Activated naive CD8-positive, alpha-beta T cell treated with anti-CD3 and anti-CD28 coated beads, Interleukin-2, amount 10 ng/mL, durations not matched to agents 7 days and 5 days (primary cell): ENCODE measurements at places on chromosomes 12 and 14. TPM values are rescaled to one million over a fixed set of nuclear protein-coding genes. Genes with fewer than 3 reads are reported as not detected.

- no peak for DNase-seq
These were observed 2.8 kb downstream of the FOXG1 start for GRCh38 chr14:28769276-28769880.

- DNase-seq = no peak
These were observed 10.2 kb upstream of the MEG3 start for GRCh38 chr14:100815478-100816285.

DNA sequence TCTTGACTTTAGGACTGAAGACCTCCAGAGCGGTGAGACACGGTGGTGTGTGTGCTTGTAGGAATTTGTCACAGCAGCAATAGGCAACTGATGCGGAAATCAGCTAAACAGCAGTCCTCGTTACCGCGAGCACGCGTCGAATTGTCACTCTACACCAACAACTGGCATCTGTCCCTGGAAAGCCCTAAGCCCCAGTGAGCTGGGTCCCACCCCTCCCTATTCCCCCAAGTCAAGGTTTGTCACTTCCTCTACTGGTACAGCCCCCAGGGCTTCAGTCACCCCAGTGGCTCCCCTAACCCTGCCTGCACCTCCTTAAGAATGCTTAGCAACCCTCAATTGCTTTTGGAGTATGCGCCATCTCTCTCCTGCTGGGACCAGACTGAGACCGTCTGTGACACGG is 173.6 kb downstream of the PIWIL1 start:
- DNase-seq = no peak

DNA sequence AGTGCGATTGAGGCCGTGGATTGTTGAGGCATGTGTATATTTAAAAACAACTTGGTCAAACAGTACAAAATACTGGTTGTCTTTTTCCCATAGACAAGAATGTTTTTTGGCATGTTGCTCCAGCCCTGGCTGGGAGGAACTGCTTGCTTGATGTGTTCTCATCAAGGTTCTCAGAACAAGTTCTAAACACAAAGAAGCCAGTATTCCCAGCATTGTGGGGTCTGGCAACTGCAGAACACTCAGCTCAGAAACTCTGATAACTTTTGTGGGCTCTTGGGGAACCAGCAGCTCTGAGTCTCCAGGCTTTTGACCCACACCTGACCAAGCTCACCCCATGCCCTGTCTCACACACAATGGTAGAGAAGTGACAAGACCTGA is 27.1 kb upstream of the DICER1 start:
- DNase-seq = no peak

- no peak for DNase-seq
These were observed 187.5 kb downstream of the ATXN7L3B start for GRCh38 chr12:74725154-74725553.

GRCh38 chr14:75429562-75429961 is 1.7 kb downstream of the JDP2 start:
- DNase-seq = no peak

DNA sequence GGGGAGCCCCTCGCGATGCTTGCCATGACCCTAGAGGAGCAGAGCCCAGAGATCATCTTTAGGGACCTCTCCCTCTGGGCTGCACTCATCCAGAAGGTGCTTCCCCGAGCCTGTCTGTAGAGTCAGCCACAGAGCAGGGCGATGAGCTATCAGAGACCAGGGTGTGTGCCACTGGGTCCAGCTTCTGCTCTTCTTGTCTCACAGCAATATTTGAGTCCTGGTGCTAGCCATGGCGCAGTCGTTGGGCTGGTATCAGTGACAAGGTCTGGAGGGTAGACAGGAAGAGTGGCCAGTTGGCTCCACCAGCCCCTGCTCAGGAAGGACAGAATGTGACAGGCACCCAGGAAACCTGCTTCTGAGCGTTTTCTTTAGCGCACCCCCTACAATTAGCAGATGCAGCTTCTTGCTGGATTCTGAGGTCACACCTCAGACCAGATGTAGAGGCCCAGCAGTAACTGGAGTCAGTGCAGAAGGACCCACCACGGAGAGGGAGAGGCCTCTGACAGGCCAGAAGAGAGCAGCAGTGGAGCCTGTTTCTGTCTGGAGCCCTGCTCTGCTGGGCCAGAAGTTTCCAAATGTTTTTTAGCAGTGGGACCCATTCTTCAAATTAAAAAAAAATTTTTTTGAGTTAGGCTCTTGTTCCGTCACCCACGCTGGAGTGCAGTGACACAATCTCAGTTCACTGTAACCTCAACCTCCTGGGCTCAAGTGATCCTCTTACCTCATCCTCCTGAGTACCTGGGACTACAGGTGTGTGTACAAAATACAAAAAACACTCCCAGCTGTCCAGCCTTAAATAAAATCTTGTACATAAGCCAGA is 23.7 kb downstream of the ANKRD9 start:
- no peak for DNase-seq

GRCh38 chr12:81797100-81797499 is 38.0 kb upstream of the PPFIA2 start:
- DNase-seq = no peak

DNA sequence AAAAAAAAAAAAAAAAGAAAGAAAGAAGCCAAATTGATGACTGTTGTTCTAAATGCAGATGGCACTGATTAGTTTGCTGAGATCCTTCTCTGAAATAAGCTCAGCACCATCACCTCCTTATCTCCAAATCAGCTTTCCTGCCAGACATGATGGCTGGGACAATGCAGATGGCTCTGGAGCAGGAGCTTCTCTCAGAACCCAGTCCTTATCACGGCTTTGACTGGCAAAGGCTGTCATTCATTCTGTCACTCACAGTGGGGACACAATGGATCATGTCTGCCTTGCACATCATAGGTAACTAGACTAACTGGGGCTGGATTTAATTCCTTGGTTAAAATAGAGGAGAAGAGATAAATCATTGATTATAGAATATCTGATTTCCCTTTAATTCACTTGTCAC is 146.3 kb downstream of the PDZRN4 start:
- no peak for DNase-seq

DNA sequence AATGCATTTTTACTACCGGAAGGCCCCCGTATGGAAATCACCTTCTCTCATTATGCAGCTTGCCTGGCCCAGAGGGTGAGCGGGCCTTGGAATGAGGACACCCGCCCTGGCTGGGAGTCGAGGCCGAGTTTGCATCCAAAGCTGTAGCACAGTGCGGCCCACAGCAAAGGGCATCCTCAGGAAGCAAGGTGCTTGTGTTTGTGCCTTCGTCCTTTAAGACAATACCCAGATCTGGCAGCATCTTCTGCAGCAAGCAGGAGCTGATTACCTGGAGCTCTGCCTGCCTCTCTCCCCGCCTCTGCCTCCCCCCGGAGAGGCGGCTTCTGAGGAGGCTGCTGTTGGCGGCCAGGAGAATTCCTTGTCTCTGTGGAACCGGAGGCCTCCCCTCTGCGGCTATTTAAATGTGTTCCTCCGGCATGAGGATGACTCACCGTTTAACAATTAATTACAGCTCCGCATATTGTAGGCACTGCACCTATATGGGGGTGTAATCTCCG is 145.3 kb downstream of the CACNA1C start:
- no peak for DNase-seq

- DNase-seq = no peak
These were observed 43.0 kb upstream of the FUT8 start for GRCh38 chr14:65369560-65369959.

GRCh38 chr12:121798787-121799155 is 5.0 kb upstream of the SETD1B start:
- DNase-seq = no peak

- DNase-seq = no peak
These were observed 132.5 kb upstream of the FOXN3 start for GRCh38 chr14:89549381-89550125.

DNA sequence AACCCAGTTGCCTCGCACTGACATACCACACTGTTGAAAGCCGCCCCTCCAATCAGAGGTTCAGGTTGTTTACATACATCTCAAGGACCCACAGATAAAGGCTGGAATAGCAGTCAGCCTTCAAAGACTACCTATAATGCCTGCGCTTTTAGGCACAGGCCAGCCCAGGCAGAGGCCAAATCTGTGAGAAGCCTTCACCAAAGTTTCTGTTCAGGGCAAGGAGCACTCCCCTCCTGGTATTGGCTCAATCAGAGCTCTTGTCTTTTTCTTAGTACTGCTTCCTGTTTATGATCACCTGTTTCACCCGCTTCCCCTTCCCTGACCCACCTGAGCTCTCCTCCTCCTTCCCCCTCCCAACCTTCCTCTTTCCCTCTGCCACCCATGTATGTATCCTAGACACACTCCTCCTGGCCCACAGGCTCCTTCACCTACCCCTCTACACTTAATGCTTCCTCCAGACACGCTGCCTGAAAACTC is 34.8 kb downstream of the DUSP16 start:
- DNase-seq = no peak

DNA sequence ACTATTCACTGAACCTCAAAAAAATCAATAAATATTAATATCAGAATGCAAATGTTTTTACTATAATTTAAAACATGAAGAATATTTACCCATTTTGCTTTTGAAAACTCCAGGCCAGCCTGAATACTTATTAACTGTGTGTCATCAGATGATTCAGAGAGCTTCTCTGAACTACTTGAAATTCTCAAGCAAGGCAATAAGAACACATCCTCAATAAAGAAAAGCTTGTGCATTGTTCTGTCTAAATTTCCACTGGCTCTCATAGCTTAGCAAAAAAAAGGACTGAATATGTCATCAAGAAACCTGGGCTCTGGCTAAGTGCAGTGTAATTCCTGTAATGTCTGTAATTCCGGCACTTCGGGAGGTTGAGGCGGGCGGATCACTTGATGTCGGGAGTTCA is 194.1 kb downstream of the BTG1 start:
- DNase-seq = no peak

GRCh38 chr12:10668526-10668925 is 5.3 kb downstream of the STYK1 start:
- DNase-seq = no peak

DNA sequence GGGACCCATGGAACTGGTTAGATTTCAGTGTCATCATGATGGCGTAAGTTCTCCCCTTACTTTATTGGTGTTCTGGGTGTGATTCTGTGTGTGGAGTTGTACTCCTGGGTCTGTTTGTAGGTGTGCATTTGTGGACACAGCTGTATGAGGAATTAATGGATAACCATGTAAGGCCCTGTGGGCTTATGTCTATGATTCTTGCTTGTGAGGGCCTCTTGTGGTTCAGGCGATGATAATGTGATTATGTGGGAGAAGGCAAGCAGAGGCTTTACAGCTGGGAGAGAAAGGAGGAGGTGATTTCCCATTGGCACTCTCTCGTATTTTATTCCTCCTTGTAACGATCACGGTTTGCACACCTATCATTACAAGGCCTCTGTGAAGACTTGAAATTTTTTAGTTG is 96.1 kb downstream of the SCN8A start:
- no peak for DNase-seq

- DNase-seq = no peak
These were observed 4.9 kb downstream of the PPP1R3E start for GRCh38 chr14:23297611-23298277.

DNA sequence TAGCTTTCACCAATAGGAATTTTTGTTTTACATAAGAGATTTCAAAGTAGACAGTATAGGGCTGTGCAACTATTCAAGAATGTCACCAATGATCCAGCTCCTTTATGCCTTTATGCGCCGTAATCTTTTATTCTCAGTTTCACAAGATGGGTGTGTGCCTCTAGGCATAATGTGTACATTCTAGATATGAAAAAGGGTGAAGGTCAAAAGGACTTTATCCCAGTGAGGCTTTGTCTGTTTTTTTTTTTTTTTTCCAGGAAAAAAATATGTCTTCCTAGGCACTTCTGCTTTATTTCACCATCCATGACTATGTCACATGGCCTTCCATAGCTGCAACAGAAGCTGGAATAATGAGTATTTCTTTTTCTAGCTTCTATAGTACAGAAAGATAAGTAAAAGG is 142.3 kb upstream of the IGF1 start:
- no peak for DNase-seq

GRCh38 chr12:97862072-97862471 is 399.5 kb downstream of the RMST start:
- DNase-seq = no peak

- no peak for DNase-seq
These were observed 29.8 kb downstream of the CFL2 start for GRCh38 chr14:34684578-34684977.

DNA sequence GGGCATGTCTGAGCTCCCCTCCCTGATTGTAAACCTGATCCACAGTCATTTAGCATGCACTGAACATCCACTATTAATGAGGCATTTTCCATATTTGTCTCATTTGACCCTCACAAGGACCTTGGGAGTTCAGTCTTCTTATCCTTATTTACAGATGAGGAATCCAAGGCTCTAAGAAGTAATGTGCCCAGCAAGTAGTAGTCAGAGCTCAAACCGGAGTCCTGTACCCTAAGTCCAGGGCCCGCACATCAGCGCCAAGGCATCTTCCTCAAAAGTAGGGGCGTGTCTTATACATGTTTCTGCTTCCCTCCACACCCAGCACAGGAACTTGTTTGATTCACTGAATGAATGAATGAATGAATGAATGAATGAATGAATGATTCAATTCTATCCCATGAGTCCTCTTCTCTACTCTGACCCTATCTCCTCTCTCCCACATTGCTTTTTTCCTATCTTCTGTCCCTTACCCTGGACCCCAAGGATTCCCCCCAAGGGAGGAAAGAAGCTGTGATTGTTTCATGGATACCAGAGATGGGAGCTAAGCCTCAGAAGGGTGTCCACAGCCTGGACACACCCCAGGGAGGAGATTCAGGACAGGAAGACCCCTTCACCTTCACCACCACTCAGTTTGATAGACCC is 21.8 kb upstream of the KRT8 start:
- no peak for DNase-seq

DNA sequence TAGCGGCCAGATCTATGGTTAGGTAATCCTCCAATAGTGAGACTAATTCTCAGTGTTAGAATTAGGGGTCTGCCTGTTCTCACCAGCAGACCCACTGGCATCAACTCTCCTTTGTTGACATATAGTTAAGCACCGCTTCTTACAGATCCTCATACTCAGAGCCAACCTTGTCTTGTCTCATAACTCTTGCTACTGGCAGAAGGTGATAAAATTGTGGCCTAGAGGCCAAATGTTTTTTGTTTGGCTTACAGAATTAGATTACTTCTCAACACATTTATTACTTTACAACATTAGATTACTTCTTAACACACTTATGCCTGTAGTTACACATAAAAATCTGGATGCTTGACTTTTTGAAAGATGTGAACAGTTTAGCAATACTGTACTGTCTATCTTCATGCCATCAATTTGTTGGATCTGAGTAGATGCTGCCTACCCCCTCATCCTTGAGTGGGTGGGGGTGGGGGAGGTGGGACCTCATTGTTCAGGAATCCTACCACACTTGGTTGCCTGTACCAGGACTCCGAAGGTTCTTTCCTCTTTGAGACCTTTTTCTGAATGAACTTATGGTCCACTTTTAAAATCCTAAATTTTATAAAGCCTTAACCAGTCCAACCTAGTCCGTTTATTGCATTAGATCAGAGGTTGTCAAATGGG is 7.0 kb downstream of the MTHFD1 start:
- DNase-seq = no peak

- DNase-seq = no peak
These were observed 128.4 kb downstream of the FOXA1 start for GRCh38 chr14:37466623-37467088.

The CHD8 gene
- total RNA-seq = 128 TPM

The TMEM117 gene
- 0.58 TPM for total RNA-seq

The CMA1 gene
- total RNA-seq = 0.33 TPM

The SMIM41 gene
- total RNA-seq = not detected

The PMCH gene
- not detected for total RNA-seq

The NR1H4 gene
- total RNA-seq = not detected

The SRGAP1 gene
- 0.08 TPM for total RNA-seq

The AKAP6 gene
- total RNA-seq = 1.00 TPM

The FSCB gene
- not detected for total RNA-seq

The ANKS1B gene
- not detected for total RNA-seq

The MMP19 gene
- total RNA-seq = 0.89 TPM

The CLEC1B gene
- total RNA-seq = not detected

The TAS2R42 gene
- total RNA-seq = not detected

The BDKRB2 gene
- not detected for total RNA-seq

The CKAP4 gene
- 3.9 TPM for total RNA-seq

The KLRK1 gene
- 355 TPM for total RNA-seq

The PTHLH gene
- not detected for total RNA-seq
